ENCODE measurements at places on chromosomes 12 and 14.
A peak's percentile ranks its signal among the peaks of the same experiment; 100 is the strongest.

- DNase-seq, result no peak
Observed at GRCh38 chr14:74324931-74325361, 22.2 kb upstream of the ABCD4 start.

DNA sequence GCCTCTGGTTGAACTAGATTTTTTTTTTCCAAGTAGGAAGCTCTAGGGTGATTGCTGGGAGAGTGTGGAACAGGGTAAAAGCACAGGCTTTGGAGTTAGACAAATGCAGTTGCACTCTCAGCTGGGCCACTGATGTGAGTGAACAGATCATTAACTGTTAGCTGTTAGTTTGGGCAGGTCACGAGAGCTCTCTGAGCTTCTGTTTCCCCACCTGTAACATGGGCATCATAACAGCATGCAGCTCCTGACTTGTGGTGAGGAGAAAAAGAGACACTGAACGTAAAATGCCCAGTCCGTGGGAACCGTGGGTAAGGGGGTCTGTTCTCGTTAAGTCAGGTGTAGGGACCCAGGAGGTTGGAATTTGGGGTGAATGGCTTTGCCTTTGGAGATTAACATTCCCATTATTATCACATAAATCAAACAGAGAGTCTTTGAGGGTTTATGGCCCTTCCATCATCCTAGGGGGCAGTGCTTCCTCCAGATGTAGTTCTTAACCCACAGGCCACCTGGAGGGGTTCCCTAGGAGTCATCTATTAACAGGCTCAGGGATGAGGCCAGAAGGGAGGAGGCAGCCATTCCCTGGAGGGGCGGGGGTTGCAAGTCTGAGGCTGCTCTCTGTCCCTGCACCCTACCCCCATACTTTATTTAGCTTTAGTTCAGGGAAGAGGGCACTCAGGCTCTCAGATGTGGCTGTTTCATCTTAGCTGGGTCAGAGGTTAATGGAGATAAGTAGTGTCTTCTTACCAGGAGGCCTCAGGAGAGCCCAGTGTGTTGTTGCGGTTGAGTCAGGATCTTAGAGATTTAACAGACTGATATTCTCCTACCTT lies 135.2 kb downstream of the DACT1 start:
- no peak for DNase-seq

- DNase-seq, result no peak
Observed at GRCh38 chr12:64081008-64081404, 141.1 kb downstream of the KICS2 start.

GRCh38 chr14:99699085-99699760 lies 15.1 kb downstream of the CYP46A1 start:
- DNase-seq, result no peak

- DNase-seq, result no peak
Observed at GRCh38 chr12:126487431-126487980, 1422.3 kb downstream of the AACS start.

GRCh38 chr14:93994919-93995682 lies 2.0 kb upstream of the CCDC197 start:
- no peak for DNase-seq

DNA sequence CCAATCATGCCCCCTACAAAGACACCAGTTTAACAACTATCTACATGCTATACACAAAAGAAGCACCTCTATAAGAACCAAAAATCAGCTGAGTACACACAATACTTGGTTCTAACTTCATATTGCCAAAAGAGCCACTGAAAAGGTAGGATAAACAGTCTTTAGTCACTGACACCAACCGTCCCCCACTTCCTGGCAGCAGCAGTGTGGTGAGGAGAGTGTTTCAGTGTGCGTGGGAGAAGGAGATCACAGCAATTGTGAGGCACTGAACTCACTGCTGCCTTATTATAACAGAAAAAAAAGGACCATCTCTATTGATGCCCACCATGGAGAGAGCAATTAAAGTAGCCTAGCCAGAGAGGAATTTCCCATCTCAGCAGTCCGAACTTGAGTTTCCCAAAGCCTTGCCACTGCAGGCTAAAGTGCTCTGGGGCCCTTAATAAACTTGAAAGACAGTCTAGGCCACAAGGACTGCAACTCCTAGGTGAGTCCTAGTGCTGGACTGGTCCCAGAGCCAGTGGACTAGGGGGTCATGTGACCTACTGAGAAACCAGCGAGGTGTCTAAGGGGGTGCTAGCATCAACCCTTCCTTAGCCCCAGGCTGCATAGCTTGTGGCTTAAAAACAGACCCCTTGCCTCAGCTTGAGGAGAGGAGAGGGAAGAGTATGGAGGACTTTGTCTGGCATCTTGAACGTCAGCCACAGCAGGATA lies 37.1 kb upstream of the LMNTD1 start:
- DNase-seq, result peak; percentile 27

DNA sequence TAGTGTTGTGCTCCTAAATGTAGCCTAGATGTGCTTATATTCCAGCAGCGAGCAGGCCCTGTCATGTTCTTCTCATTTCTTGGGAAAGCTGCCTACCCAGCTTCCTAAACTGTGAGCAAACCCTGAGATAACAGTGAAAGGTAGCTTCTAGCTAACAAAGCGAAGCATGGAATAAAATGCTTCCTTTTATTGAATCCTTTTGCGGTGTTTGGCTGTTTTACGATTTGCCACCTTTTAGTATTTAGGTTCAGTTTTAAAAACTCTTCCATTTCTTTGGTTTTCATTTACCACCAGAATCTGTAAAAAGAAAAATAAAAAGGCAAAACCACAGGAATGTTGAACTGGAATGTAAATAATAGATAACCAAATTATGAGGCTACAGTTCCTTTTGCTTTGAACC lies 5.0 kb upstream of the PKP2 start:
- no peak for DNase-seq

Measured in CD4-positive, alpha-beta T cell treated with Interleukin-6 at 100 ng/mL for 8 hours (primary cell).